Cortex of kidney (tissue), 1 donor: ENCODE measurements at places on chromosomes 3 and 15.

- no peak for DNase-seq
Measured at GRCh38 chr3:24616110-24616829, 121.6 kb upstream of the THRB start.

GRCh38 chr15:68440136-68440535 lies 8.2 kb upstream of the ITGA11 start:
- no peak for DNase-seq

DNA sequence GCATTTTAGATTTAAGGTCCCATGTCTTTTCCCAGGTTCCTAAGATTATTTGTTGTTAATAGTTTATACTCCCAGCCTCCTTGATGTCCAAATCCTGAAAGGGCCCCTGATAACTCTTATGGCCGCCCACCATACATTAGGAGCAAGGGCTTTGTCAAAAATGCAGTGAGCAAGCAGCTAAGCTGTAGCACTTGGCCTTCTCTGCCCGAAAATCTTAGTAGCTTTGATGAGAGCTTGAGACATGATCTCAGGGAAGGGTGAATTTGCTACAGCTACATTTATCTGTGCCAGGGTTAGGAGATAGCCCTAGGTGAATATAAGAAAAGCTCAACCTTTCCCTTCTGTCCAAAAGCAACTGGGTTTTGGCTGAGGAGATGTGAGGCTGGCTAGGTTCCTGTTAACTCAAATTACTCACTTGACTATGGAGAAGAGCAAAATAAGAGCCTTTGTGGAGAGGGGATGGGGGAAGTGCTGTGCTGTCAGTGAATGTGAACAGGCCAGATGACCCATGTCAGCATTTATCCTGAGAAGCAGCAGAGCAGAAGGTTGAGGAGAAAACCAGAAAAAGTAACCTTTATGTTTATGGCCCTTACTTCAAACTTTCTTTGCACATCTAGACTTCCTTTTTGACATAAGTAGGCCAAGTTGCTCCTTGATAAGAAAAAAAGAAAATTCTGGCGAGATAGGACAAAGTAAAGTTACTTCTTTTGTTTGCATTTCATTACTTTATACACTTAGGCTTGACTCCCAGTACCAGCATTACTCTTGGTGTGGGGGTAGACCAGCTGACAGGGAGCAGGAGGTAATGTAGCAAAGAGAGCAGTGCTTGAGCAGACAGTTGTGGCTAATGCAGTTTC lies 21.1 kb downstream of the MAPK6 start:
- DNase-seq = no peak

- no peak for DNase-seq
Measured at GRCh38 chr3:117893001-117893400, 1141.6 kb downstream of the IGSF11 start.

DNA sequence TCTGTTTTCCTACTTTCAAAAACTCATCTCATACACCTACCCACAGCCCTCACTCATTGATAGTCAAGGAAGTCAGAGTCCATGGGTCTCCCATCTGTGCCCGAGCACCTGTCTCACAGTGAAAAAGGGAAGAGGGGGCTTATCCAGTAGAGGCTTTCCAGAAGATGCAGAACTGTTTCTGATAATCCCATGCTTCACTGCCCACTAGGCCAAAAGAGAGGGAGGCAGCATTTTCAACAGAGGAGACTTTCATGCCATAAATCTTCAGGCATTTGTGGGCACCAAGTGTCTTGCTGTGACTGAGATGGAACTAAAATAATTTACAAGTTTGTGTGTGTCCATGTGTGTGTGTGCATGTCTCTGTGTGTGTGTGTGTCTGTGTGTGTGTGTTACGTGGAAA lies 117.9 kb upstream of the PHLDB2 start:
- DNase-seq = no peak

DNA sequence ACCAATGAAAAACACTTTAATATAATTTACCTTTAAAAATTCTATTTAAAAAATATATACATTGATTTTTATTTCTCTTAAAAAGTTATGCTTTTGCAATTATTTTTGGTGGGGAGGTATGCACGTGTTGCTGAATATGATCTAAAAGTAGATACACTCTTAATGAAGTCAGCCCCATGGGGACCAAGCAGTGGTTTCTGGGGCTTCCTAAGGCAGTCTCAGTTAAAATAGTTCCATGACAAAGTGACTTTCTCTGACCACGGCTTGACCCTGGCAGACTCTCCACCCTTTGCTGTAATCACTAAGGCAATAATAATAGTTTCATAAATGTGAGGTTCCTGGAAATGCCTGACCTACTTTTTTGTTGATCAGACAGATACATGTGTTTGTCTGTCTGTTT lies 50.4 kb downstream of the CCR4 start:
- no peak for DNase-seq

DNA sequence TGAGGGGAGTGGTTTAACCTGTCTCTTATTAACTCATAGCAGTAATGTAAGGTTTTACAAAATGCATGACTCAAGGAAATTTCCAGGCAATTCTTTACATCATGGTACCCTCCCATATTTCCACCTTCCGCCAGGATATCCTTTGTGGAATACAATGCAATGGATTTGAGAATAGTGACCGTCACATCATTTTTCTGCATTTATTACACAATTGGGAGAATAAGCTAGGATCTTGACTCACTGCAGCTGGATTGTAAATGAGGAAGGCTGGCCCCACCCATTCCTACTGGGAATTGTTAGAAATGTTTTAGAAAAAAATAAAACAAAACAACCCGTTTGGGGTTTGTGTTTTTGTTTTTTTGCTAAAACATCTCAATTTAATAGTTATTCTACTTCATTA lies 97.4 kb downstream of the IMPG2 start:
- no peak for DNase-seq

GRCh38 chr3:171384101-171384891 lies 75.9 kb downstream of the TNIK start:
- no peak for DNase-seq

DNA sequence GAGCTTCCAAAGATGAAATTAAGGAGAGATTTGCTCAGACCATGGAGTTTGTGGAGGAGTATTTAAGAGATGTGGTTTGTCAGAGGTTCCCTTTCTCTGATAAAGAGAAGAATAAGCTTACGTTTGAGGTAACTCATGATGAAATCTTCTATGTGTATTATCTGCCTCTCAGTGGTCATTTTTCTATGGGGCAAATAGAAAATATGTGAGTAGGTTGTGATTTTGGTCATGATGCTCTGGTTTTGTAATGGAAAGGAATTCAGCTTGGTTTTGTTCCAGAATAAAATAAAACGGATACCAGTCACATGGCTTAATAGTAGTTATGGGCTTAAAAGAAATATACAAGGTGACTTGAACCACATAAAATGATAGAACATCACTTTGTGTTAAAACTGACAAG lies 181.1 kb downstream of the ITPR1 start:
- DNase-seq = no peak

DNA sequence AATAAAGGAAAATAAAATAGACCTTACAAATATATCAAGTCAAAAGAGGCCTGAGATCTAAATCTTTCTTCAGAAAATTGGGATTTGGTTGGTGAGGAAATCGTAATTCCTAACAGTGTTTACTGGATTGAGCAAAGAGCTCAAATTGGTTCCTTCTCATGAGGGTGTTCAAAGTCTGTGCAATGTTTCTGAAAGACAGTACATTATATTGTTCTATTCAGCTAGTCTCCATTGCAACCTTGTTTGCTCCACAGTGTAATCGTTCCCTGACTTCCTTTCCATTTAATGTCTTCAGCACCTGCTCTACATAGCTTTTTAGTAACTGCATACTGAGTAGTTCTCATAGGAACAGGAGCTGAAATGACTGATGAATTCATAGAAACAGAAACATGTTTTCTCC lies 326.8 kb downstream of the SUCLG2 start:
- no peak for DNase-seq

GRCh38 chr15:31476236-31476810 lies 149.7 kb downstream of the KLF13 start:
- no peak for DNase-seq

DNA sequence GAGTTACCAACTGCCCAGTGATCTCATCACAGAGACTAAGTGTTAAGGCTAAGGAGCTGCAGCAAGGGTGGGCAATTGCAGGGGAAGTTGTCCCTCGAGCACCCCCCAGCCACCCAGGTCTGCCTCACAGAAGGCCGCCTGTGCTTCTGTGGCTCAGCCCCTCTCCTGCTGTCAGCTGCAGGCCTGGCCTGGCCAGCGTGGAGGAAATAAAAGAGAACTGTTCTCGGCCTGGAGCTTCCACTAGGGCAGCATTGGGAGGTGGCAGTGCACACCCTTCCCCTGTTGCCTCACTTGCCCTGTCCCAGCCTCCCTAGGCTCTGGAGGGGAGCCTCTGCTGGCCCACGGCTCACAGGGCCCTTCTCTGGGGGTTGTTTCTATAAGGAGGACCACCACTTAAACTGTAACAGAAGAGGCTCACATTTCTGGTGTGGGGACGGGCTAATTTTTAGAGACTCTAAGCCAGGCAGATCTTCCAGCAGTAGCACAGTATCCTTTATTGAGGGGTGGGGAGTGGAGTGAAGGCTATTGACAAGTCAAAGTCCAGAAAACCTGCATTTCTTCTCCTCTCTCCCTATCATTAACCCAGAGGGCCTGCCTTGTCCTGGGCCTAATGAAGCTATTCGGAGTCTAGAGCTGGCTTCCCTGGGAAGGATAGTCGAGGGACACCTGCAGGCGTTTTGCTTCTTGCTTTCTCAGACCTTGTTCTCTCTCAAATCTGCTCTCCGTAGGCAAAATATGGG lies 75.6 kb upstream of the ADPGK start:
- DNase-seq = no peak

GRCh38 chr15:74155766-74156417 lies 17.6 kb upstream of the ISLR start:
- no peak for DNase-seq

DNA sequence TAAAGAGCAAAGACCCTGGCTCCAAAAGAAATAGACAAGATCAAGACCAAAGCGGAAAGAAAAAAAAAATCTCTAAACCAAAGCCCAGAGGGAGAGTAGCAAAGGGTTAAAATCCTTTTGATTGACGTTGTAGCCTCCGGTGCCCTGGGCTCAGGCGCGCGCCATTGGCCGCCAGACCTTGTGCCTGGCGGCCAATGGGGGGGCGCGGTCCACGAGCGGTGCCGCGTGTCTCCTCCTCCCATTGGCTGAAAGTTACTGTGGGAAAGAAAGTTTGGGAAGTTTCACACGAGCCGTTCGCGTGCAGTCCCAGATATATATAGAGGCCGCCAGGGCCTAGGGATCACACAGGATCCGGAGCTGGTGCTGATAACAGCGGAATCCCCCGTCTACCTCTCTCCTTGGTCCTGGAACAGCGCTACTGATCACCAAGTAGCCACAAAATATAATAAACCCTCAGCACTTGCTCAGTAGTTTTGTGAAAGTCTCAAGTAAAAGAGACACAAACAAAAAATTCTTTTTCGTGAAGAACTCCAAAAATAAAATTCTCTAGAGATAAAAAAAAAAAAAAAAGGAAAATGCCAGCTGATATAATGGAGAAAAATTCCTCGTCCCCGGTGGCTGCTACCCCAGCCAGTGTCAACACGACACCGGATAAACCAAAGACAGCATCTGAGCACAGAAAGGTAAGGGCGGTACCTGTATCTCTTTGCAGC lies at the start of gene HES1:
HES1 (plus strand) TSS at position 343 of the 713 bp plus-strand sequence; CDS start at position 576, 233 bp downstream.
- no peak for DNase-seq

DNA sequence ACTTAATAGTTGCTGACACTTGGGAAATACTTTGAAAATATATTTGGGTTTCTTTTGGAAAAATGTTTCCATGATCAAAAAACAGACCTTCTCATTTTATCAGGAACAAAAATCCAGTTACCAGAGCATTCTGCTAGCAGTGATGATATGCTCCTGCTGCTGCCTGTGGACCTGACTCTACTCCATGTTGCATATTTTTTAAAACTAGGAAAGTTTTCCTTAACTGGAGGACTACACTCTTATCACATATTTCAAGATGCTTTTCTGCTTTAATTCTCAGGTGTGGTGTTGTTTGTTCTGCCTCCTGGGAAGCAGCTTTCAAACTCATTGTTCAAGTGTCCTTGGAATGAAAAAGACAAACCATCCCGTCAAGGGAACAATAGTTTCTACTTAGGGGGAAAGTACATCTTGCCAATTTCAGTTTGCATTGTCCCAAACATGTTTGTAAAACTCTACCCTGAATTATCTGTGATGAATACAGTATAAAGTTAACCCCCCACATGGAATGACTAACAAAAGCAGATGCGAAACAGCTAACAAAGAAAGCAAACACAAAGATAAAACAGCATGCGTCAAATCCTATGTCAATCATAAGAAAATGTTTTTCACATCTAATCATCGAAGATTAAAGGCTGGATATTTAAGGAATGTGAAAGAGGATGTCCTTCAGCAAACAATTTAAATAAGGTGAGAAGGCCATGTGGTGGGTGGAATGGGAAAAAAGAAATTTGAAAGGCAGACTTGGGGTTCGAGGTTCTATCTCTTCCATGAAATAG lies 40.1 kb upstream of the PSMD6 start:
- no peak for DNase-seq

DNA sequence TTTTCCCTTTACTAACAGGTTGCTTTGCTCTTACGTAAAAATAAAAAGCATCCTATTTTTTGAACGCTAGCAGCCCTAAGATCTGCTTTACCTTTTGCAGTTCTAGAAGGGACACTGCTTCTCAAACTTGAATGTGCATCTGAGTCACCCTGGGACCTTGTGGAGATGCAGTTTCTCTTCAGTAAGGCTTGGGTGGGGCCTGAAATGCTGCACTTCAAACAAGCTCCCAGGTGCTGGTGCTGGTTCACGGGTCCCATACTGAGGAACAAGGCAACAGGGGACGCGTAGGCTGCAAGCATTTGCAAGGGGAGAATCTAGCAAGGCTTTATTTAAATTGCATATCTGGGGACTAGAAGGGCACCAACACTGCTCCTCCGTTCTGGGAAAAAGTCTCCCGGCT lies 30.0 kb downstream of the MB21D2 start:
- DNase-seq = no peak

GRCh38 chr3:160869825-160870224 lies 113.8 kb downstream of the PPM1L start:
- DNase-seq = no peak
